ENCODE measurements at places on chromosomes 5 and 9. TPM values are rescaled to one million over a fixed set of nuclear protein-coding genes. Genes with fewer than 3 reads are reported as not detected.

The ENC1 gene
- polyA plus RNA-seq, result 233 TPM

The TMEM215 gene
- polyA plus RNA-seq, result not detected

DNA sequence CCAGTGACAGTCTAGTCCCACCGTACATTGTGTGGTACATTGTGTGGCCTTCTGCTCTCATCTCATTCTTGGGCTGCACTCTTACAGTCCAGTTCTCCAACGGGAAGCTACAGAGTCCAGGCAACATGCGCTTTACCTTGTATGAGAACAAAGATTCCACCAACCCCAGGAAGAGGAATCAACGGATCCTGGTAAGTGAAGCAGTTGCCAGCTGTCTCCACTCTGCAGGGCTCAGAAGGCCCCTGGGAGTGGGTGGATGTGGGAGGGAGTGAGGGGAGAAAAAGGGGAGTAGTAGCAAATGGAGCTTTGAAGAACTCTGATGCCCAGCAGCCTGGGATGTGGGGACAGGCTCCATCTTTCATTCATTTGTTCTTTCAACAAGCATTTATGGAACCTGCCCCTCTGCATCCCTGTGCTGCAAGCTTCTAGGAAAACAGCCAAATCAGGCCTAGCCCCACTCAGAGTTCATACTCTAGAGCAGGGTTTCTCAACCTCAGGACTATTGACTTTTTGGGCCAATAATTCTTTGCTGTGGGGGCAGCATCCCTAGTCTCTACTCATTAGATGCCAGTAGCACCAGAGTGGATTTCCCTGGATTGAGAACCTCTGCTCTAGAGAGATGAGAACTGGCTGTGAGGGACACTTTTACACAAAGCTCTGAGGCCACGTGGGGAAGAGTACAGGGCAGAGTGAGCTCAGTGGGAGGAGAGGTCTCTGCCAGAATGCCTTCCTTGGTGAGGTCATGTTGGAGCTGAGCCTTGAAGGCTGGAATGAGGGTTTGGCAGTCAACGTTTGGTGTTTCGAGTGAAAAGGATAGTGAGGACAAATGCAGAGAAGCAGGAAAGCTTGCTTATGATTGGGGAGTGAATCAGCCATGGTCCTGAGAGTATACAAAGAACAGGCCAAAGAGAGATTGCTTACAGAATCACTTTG, 1.1 kb downstream of the POLR1E start:
- no peak for DNase-seq

The RNF14 gene
- polyA plus RNA-seq, result 49.4 TPM

The PAPPA gene
- 2.0 TPM for polyA plus RNA-seq

The FBP2 gene
- 2.9 TPM for polyA plus RNA-seq

- DNase-seq, result no peak
These were observed 113.9 kb upstream of the ADAMTSL1 start for GRCh38 chr9:18360005-18360404.

The SLC27A6 gene
- 5.1 TPM for polyA plus RNA-seq

DNA sequence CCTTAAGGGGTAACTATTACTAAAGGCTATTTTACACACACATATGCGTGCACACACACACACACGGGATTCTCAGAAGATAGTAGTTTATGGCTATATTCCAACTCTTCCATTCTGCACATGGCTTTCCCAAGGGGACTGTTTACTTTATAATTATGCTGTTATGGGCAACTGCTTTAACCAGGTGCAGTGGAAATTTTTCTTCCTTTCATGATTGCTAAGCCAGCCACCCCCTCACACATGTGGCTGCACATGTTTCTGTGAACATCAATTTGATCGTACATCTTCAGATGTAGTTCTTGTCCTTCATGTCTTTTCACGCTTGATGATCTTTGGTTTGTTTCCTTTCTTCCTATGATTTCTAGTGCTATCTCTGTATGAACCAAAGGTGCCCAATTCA, 37.0 kb downstream of the MRPS30 start:
- no peak for DNase-seq

GRCh38 chr5:158910782-158911692, 188.7 kb downstream of the EBF1 start:
- DNase-seq, result no peak

- DNase-seq, result no peak
These were observed 33.7 kb downstream of the NCS1 start for GRCh38 chr9:130205912-130206311.

The CDO1 gene
- 90.6 TPM for polyA plus RNA-seq

- no peak for DNase-seq
These were observed 8.4 kb upstream of the FAM81B start for GRCh38 chr5:95382801-95383200.

The KIAA0825 gene
- polyA plus RNA-seq, result 5.0 TPM

The C1QTNF2 gene
- polyA plus RNA-seq, result 2.9 TPM

DNA sequence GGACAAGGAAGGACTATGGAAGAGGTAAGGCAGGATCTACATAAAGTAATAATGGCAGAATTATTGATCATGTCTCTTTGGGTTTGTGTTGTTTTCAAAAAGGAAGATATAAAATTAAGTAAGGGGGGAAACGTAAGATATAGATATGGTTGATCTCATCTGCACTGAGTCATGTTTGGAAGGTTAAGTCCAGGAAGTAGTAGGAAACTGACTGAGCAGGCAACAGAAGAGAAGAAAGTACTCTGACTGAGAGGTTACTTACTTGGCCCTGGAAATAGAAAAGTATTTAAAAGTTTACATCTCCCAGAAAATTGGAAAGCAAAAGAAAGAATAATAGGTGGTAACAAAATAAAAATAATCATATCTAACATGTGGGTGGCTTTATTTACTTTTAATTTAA, 405.3 kb upstream of the RGMB start:
- no peak for DNase-seq

The NKD2 gene
- 6.1 TPM for polyA plus RNA-seq

GRCh38 chr5:55823151-55823796, 27.9 kb upstream of the IL31RA start:
- DNase-seq, result no peak

- no peak for DNase-seq
These were observed 110.2 kb upstream of the LMX1B start for GRCh38 chr9:126503333-126504085.

The PCDHB5 gene
- 9.2 TPM for polyA plus RNA-seq

DNA sequence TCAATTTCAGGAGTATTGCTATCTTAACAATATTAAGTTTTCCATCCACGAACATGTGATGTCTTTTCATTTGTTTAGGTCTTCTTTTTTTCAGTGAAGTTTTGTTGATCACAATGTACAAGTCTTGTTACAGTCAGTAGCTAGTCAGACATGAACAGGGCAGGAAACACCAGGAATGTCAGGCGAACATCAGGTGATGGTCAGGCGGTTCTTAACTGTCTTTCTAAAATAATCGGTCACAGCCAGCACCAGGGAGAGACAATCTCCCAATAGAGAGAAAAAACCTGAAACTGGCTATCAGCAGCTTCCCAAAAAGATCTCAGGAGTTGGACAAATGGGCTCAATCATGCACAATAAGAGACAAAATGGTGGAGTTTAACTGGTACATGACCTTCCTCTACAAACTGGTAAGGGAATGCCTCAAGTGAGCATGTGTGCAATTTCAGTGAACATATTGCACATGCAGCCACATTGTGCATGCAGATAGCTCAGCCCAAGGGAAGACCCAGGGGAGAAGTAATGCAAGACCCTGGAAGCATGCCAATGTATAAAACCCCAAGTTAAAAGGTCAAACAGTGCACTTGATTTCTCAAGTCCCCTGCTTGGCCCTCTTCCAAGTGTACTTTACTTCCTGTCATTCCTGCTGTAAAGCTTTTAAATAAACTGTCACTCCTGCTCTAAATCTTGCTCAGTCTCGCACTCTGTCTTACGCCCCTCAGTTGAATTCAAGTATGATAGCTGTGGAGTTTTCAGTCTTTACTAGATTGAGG, 176.1 kb upstream of the RASEF start:
- DNase-seq, result no peak

The MCC gene
- 15.7 TPM for polyA plus RNA-seq

DNA sequence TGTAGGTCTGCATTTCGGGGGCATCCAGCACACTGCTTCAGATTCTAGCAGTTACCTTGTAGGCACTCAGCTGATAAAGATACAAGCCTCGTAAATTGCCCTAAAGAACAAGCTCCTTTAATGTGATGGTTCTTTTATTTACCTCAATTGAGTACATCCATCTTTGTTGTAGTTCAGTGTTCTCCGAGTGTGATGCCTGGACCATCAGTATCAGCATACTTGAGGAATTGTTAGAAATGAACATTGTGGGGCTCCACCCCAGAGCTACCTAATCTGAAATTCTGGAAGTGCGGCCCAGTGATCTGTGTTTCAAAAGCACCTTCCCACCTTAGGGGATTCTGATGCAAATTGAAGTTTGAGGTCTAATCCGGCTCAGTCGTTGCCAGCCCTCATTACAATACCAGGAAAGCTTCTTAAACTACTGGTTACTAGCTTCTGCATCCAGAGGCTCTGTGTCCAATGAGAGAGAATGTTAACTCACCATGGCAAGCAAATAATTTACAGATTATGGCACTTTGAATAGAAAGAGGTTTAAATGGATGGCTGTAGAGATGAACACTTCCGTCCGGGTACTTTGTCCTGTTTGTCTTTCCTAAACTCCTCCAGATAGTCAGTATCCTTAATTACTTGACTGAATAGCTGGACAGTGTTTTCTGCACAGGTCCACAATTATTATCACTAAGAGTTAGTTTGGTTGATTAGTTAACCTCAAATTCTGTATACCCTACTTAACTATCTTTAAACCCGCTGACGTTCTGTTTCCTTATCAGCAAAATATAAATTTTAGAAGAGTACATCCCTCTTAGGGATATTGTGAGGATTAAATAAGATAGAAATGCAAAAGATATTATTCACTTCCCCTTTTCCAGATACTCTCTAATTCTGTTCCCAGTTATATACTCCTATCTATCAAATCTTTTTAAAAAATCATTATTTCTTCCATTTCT, 47.9 kb downstream of the RAI14 start:
- DNase-seq, result no peak

The SLC46A2 gene
- polyA plus RNA-seq, result 1.0 TPM

The TRAF1 gene
- 8.1 TPM for polyA plus RNA-seq

The SAXO1 gene
- 0.18 TPM for polyA plus RNA-seq

DNA sequence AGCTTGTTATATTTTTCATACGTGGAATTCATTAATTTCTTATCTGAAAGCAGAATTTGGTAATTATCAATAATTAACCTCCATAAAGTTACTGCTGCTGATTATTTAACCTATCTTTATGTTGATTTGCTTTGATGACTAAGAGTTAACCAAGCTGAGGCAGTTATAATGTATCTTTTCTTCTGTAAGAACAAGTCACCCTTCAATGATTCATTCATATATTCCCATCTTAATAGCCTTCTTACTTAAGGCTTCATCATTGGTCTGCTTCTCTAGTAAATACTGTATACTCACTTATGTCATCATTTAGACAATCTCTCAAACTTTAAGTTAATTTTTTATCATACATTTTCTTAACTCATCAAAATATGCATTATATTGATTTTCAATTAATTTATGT, 592.2 kb downstream of the ANXA1 start:
- DNase-seq, result no peak

DNA sequence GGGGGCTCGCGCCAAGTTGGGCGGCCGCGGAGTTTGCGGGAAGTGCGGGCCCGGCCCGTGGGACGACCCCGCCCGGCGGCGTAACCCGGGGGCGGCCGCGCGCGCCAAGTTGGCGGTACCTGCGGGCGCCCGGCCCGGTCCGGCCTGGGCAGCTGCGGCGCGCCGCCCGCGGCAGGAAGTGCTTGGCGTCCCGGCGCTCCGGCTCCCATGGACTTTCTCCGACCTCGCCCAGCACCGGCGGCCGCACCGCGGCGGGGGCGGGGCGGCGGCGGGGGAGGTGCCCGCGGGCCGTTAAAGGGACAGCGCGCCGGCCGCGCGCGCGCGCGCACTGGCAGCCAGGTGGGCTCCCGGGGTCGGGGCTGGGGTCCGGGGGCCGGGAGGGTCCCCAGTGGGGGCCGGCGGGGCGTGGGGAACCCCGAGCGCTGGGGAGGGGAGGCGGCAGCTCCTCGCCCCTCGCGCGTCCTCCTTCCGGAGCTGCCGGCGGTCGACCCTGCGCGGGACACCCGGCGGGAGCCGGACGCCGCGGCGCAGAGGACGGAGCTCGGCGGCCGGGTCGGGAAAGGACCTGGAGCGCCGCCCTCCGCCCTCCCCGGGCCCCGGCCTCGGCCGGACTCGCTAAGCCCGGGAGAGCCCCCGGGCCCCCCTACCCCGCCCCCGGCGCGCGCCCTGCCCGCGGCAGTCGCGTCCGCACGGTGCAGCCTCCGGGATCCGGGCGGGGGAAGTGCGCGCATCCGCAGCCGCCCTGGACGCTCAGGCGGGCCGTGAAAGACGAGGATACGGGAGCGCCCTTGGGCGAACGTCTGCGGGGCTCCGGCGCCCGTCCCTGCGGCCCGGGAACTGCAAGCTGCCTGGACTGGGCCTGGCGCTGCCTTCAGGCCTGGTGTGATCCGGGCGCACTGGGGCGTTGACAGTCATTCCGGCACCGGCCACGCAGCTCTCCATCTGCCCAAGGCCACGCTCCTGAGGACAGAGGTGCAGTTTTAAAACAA, at the start of gene NACC2:
Gene NACC2 (minus strand): TSS at position 220 of the 989 bp plus-strand sequence. CDS start 44,768 bp downstream, outside the sequence.
- DNase-seq, result no peak

The NSA2 gene
- polyA plus RNA-seq, result 273 TPM

The GNA14 gene
- 8.4 TPM for polyA plus RNA-seq

- no peak for DNase-seq
These were observed 110.5 kb downstream of the GAS1 start for GRCh38 chr9:86836797-86837196.

DNA sequence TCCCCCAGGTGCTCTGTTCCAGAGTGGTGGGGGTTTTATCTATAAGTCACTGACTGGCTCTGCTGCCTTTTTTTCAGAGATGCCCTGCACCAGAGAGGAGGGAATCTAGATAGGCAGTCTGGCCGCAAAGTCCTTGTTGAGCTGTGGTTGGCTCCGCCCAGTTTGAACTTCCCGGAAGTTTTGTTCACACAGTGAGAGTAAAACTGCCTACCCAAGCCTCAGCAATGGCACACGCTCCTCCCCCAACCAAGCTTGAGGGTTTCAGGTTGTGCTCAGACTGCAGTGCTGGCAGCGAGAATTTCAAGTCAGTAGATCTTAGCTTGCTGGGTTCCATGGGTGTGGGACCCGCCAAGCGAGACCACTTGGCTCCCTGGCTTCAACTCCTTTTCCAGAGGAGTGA, 1428.6 kb downstream of the MAT2B start:
- DNase-seq, result no peak

The PCDHB13 gene
- polyA plus RNA-seq, result 4.8 TPM

GRCh38 chr9:36995927-36996705, 38.0 kb downstream of the PAX5 start:
- peak; percentile 15 for DNase-seq

The SPINK6 gene
- polyA plus RNA-seq, result not detected

DNA sequence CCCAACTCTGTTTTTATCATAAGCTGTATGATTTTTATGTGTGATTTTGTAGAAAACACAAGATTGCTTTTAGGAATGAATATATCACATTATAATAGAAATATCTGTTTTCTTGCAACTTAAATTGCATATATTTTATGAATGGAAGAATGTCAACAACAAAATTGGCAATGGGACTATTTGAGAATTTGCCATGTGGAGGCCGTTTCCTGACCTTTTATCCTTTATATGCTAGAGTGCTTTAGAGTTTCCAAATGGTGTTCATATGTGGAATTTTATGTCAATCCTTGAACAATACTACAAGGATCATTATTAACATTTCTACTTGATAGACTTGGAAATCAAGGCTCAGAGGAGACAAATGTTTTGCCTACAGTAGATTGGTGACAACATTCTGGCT, 34.2 kb downstream of the ITGA1 start:
- no peak for DNase-seq

- no peak for DNase-seq
These were observed 317.0 kb upstream of the ADCY2 start for GRCh38 chr5:7078901-7079300.

The LHX2 gene
- polyA plus RNA-seq, result 0.12 TPM

The CATSPER3 gene
- 0.89 TPM for polyA plus RNA-seq
